Stimulated activated CD4-positive, alpha-beta T cell treated with anti-CD3 and anti-CD28 coated beads, Interleukin-15, amount 100 ng/mL, for 24 hours (primary cell): ENCODE measurements at places on chromosomes 16 and 17.

DNA sequence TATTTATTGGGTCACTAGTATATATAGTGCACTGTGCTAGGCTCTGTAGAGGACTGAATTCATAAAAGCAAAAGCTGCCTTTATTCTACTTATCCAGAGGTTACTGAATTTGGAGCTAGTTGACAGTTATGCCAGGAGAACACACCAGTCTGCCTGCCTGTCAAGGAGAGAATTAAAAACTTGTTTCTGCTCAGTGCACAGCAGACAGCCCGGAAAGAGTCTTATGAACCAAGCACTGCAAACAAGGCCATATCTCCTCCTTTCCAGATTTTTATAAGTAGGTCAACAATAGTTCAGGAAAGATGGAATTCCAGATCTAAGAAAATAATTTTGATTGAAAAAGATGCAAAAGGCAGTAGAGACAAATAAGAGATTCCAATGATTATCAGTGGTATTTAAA is 267.8 kb downstream of the CA10 start:
- no peak for DNase-seq

DNA sequence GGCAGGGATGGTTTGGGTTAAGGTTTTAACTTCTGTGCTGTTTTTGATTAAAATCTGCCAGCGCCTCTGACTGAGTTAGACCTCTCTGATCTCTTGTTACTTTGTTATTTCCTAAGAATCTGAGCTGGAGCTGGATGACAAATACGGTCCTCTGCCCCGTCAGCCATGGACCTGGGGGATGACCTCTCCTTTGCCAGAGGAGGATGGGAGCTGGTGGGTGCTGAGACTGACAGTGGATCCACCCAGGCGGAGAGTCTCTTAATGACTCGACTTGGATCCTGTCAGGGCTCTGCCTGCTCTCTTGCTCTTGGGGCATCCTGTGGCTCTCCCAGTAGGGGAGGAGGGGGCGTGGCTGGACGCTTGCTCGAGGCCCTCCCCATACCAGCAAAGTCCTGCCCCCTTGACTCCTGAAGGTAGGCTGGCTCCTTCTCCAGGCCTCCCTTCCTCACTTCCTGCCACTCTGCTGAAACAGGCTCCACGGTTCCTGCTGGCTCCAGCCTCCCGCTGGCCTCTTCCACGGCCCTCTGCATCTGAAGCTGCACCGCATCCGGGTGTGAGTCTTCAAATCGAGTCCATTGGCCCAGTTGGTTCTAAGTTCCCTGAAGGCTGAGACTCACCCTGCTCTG is 24.8 kb upstream of the MAP3K14 start:
- DNase-seq, result no peak

DNA sequence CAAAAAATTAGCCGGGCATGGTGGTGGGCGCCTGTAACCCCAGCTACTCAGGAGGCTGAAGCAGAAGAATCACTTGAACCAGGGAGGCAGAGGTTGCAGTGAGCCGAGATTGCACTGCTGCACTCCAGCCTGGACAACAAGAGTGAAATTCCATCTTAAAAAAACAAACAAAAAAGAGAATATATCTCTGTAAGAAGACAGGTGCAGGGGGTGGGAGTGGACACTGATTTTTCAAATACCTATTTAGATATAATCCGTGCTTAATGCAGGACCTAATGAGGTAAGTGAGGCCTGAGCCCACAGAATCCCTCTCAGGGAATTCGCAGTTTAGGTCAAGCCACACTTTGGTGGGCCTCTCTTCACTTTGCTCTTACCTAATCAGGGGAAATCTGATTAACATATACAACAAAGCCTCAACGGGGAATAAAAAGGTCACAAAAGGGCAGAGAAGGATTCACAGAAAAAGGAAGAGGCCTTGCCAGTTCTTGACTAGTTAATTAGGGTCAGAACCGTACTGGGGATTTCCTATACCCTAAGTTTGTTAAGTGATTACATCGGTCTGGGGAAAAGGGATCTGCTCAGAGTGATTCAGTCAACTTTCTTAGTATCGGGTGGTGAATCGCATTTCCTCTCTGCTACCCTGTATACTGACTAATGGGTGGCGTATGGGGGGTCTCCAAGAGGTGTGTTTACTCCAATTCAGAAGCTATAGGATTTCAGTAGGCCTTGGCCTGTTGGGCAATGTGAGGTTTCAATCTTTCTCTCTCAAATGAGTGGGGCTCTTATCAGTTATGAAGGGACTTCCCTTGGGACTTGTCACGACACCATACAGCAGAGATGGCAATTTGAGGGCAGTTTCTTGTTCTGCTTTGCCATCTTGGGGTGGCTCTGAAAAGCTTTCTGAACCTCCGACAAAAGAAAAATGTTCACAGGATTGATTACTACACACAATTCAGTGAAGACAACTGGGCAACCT is 1.9 kb upstream of the NFAT5 start:
- DNase-seq, result peak; percentile 76

- DNase-seq, result peak; percentile 79
Measured at GRCh38 chr17:32609085-32609484, 122.3 kb downstream of the CDK5R1 start.

DNA sequence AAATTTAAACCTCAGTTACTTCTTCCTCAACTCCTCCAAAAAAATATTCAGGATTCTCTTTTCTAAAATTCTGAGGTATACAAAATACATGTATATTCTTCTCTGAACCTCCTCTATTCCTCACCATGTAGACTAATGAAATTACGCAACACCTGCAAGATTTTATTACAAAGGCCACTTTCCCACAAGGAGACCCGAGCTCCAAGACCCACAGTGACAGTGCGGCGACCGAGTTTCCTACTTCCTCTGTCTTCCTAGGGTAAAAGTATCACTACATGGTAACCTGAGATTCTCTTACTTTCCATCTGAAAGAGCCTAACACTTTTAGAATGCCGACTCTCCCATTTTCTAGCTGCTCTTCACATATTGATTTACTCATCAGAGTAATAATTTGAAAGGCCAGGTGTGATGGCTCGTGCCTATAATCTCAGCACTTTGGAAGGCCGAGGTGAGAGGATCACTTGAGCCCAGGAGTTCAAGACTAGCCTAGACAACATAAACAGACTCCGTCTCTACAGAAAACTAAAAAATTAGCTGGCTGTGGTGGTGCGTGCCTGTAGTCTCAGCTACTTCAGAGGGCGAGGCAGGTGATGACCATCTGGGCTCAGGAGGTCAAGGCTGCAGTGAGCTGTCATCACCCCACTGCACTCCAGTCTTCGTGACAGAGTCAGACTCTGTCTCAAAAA is 35.7 kb downstream of the CYTH1 start:
- no peak for DNase-seq

GRCh38 chr17:79159926-79160325 is 85.3 kb downstream of the ENGASE start:
- DNase-seq, result no peak

GRCh38 chr16:84098939-84099338 is 17.8 kb downstream of the MBTPS1 start:
- DNase-seq, result no peak

- no peak for DNase-seq
Measured at GRCh38 chr16:86631444-86631843, 53.1 kb downstream of the FOXL1 start.

DNA sequence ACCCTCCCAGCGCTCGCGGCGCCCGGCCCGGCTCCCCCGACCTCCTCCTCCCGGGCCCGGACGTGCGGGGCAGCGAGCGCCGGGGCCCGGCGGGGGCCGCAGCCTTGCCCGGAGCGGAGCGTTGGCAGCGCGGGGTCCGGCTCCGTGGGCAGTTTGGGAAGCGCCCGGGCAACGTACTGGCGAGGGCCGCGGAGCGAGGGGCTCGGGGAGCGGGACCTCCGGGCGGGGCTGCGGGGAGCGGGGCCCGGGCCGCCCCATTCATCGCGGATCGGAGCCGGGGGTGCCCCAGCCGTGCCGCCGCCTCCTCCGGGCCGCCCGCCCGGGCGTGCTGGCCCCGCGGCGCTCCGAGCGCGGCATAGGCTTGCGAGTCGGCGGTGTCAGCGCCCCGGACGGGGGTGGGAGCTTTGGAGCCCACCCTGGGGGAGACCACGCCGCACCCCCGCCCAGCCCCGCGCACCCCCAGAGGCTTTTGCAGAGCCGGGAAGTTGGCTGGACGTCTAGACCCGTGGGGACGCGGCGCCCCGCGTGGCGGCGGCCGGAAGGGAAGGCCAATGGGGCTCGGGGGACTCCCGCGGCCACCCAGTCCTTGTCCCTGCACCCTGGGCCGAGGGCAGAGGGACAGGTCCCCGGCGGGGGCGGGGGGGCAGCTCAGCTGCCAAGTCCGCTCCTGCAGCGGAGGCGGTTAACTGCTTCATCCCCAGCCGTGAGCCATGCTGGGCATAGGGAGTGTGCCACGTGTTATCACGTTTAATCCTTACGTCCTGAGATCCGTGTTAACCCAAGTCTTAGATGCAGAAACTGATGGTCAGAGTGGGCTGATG is 852 bp downstream of the ZNF469 start:
- DNase-seq, result peak; percentile 30

DNA sequence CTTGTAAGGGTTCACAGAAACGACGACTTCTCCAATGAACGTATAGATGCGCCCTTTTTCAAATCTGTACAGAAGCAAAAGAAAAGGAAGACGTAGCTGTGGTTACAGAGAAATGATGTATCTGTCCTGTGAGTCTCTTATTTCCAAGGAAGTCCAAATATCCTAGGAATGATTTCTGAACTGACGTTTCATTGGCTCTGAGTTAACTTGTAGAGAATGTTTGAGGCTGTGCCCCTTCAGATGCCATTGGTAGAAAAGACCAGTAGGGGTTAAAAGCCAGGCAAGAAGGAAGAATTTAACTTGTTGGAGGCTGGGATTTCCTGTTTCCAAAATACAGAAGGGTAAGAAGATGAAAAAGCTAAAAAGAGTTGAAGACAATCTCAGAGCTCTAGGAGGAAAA is 96.2 kb downstream of the MYO1D start:
- no peak for DNase-seq

GRCh38 chr17:64085650-64086005 is 44.3 kb downstream of the ERN1 start:
- DNase-seq, result no peak

GRCh38 chr17:33021731-33022408 is 30.2 kb downstream of the SPACA3 start:
- no peak for DNase-seq

GRCh38 chr16:11390573-11391495 is 45.6 kb downstream of the RMI2 start:
- DNase-seq, result no peak

- no peak for DNase-seq
Measured at GRCh38 chr17:29031488-29031887, 11.5 kb upstream of the PIPOX start.

DNA sequence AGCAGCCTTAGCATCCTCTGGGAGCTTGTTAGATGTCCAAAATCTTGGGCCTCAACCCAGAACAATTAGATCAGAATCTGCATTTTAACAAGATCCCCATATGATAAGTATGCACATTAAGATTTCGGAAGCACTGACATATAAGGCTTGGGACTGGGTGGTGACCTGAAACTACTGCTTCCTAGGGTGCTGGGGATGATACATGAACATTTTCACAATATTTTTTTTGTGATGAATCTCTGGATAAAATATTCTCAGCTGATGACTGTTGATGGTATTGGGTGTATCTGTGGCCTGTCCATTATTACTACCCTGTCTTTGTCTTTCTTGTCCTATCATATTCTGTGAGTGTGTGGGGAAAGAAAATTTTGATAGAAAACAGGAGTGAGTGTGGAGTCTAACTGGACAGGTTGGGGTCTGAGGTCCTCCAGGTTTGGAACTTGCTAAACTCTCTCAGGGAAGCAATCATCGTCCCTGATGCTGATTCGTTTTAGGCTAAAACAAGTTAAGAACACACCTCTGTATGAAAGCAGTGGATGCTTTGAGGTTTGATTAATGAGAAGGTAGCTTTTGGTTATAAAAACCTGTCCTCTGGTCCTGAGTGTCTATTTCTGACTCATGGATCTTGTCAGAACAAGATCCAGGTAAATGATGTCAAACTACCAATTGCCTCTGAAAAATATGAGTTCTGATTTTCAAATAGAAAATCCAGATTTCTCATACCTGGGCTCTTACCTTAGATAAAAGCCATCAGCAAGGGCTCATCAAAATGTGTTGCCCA is 23.2 kb downstream of the KRT23 start:
- no peak for DNase-seq

DNA sequence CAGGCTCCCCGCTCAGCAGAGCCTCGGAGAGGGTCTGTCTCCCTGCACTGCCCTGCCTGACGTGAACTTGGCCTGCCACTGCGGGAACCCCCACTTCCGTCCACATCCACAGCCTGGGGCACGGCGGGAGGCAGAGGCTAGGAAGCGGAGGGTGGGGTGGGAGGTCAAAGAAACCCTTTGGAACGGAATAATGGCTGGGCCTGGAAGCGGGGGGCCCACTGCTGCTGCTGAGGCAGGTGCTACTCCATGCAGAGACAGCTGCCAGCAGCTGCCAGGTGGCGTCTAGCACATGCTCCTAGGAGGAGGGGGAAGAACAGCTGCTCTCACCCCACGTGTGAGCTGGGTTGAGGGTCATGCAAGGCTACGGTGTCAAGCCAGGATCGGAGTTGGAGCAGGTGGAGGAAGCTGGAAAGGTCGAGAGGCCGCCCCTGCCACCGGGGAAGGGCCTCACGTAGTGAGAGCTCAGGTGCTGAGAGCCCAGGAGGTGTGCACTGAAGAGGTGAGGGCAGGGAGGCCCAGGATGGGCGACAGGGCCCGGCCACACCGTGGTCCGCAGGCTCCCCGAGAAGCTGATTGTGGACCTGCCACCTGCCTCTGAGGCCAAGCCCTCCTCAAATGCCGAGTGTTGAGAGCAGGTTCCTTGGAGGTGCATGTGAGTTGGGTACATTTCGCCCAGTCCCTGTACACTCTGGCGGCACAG is 9.8 kb downstream of the FSCN2 start:
- DNase-seq, result no peak

GRCh38 chr16:23499801-23500200 is 10.5 kb downstream of the GGA2 start:
- no peak for DNase-seq

- DNase-seq, result no peak
Measured at GRCh38 chr16:49740256-49740655, 115.7 kb downstream of the ZNF423 start.

DNA sequence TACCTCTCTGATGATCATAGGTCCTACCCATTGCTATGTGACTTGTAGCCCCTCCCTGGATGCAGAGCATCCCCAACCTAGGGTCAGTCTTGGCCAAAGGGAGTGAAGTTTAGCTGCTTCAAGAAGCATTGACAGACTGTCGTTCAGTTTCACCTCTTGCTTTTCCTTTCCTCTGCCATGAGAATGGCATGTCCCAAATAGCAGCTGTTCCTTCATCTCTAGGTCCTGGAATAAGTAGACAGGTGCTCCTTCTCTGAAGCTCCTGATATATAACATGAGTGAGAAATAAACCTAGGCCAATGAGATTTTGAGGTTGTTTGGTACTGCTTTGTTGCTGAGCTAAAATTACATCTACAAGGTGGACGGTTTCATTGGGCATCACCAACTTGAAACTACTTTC is 204.5 kb upstream of the CACNG5 start:
- no peak for DNase-seq

DNA sequence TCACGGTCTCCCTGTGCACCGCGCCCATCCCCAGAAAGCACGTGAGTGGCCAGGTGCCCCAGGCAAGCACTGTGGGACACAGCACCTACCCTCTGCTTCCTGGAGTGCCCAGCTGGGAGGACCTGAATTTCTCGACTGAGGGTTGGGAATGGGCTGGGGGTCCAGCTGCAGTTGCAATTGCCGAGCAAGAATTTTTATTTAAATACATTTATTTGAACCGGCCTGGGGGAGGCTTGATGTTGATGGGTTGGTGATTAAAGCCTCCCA is 6.3 kb downstream of the SLC5A2 start:
- no peak for DNase-seq
